ENCODE measurements at places on chromosomes 5 and 9.

DNA sequence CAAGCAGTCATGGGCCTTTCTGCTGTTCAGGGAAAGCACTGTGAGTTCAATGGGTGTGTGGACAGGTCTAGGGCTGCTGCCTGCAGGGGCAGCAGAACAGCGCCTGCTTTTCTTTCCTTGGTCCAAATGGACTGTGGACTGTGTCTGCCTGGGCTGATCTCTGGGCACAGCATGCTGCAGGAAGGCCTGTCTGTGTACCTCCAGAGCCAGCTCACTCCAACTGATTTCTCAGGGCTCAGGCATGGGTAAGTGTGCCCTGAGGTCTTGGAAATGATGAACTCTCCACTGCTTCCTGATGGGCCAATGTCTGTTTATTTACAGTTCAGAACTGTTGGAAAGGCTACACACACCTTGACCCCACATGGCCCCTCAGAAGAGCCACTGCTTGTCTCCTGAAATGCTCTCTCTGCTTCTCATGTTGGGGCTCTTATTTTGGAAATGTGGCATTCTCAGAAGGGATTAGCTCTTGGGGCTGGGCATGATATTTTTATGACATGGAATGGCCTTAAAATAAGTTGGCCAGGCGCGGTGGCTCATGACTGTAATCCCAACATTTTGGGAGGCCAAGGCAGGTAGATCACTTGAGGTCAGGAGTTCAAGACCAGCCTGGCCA is 27.0 kb downstream of the SLC22A4 start:
- no peak for DNase-seq

GRCh38 chr9:135662758-135663450 is at the start of gene LCN9:
Gene LCN9 (plus strand): TSS chr9:135663309. CDS start chr9:135663322, 13 bp downstream.
- no peak for DNase-seq

DNA sequence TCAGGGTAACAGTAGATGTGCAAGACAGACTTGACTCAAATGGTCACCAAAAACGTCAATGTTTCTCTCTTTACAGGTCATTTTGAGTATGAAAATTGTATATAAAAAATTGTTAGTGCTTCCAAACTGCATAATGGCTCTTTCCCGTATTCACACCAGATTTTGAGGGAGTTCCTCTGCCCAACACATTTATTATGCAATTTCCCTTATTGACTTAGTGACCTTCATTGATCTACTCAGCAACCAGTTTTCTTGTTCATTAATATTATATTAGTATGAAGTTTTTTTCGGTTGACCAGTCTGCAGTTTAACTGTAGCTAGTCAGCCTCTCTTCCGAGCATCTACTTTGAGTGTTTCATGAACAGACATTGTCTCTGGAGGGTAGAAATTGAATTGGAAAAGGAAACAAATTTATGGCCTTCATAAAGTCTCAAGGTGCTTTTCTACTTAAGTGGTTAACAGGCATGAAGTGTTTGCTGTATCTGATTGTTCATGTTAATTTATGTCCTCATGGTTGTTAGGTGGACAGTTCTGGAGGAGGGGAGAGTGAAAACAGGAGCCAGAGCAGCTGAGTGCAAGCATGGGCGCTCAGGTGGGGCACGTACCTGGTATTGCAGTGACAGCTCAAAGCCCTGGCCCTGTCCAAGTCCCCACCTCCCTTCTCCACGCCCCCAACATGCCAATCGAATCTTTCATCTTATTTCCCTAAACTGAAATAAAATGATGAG is 240.2 kb downstream of the RFK start:
- DNase-seq = no peak

DNA sequence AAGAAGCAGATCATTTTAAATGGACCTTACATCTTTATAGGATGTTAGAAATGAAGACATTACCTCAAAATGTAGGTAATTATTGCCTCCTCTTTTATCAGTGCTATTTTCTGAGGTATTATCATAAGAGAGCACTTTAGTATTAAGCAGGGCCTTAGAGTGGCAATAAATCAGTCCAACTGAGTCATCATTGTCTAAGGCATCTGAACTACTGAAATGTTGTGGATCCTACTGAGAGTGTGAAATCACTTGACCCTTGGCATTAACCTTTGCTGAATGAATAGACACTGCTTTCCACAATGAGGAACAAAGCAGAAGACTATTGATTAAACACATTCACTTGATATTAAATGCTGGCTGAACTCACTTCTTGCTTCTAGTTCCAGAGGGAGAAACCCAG is 224.6 kb upstream of the ARRDC3 start:
- no peak for DNase-seq

- no peak for DNase-seq
Observed at GRCh38 chr9:71683598-71684235, 84.6 kb downstream of the CEMIP2 start.

DNA sequence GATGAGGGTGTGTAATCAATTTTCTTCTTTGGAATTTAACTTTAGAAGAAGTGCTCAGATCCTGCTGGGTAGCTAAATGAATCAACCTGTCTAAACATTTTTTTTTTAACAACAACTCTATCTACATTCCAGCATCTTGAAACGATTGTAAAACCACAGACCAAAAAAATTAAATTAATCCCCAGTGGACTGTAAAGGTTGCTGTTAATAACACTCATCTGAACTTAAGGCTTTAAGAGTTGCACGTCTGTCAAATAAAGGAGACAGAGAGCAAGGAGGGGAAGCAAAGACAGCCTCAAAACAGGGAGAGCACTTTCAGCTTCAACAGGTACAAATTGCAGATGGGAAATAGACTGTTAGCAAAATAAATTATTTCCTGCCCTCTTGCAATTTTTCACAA is 548.5 kb downstream of the DTWD2 start:
- no peak for DNase-seq

GRCh38 chr5:61866930-61867329 is 439.1 kb upstream of the KIF2A start:
- no peak for DNase-seq

- no peak for DNase-seq
Observed at GRCh38 chr5:111937094-111937493, 180.1 kb upstream of the NREP start.

- DNase-seq = no peak
Observed at GRCh38 chr9:32672469-32672868, 37.0 kb upstream of the TAF1L start.

DNA sequence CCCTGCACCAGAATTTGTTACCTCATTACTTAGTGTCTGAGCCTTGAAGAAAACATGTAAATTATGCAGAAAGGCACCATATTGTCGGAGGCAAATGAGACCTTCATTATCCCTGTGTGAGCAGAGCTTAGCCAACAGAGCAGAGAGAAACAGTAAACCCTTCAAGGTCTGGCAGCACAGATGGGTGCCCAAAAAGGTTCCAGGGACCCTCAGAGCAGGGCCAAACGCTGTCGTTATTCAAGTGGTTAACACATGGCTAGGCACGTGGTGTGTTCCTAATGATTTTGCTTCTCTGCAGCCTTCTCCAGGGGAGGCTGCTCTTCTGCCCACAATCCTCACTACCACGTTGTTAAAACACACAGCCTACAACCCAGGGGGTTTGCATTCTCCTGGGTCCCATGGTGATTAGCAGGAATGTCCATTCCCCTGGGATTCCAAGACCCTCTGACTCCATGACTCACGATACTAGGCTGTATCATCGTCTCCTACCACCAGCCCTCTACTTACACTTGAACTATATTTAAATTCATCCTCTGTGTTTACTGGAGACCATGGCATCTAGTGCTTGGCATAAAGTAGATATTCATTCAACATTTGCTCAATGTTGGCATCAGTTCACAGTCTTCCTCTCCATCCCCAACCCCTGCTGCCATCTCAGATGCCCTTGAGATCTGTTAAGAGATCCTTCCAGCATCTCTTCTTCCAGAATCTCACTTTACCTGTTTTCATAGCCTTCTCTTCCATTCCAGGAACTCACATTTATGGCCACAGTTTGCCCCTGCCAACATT is 174.5 kb upstream of the RAD23B start:
- DNase-seq = peak; percentile 18

DNA sequence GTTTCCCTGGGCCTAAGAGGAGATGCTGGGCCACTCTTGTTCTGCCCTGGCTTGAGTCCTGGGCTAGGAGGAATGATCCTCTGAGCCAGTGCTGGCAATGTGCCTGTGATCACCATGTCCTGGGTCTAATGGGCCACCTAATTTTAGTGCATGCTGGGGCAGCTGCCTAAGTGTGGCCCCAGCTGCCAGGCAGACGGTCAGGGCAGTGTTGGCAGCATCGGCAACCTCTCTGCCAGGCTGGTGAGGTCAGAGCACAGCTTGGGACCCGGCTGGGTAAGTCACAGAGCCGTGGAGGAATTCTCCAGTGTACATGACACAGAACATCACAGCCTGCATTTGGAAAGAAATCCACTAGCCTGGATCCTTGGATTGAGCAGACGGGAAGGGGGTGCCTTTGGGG is 21.4 kb upstream of the PITX1 start:
- no peak for DNase-seq

DNA sequence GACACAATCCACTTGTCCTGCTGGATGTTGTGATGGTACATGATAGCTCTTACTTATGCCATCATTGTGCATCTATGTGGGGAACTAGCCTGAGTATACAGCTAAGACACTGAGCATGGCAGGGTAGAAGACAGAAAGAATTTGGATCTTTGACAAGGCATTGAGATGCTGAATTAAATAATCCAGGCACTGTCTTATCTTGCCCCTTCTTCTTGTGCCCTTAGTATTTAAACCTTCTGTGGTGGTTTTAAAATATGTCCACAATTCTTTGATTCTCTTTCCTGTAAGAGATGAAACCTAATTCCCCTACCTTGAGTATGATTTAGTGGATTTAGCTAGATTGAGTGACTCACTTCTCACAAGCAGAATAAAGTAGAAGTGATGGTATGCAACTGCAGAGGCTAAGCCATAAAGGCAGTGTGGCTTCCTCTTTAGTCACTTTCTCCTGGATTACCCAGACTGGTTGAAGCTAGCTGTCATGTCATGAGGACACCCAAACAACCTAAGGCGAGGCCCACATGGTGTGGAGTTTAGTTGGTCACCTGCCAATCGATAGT is 174.0 kb upstream of the NREP start:
- DNase-seq = no peak

DNA sequence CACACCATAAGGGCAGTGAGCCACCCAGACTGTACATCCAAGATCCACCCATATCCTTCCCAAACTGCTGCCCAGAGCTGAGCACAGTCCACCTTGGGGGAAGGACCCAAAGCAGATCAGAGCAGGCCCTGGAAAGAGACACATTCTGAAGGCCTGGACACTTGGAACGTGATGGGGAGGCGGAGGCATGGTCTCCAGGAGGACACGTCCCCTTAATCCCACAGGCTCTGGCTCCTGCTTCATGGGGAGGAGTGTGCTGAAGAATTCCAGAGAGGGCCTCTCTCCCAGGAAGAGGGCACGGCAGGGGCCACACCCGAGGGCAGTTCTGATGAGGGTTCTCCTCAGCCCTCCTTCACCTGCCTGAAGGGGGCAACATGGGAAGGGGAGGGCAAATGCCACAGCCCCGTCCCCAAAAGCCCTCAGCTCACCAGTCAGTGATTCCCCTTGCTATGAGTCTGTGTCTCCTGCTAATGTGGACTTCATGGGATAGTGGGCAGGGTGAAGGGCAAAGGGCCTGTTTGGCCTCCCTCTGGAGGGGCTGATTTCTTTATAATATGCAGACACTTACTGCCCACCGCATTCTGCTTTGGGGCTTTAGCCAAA is 276.8 kb downstream of the ENC1 start:
- no peak for DNase-seq

DNA sequence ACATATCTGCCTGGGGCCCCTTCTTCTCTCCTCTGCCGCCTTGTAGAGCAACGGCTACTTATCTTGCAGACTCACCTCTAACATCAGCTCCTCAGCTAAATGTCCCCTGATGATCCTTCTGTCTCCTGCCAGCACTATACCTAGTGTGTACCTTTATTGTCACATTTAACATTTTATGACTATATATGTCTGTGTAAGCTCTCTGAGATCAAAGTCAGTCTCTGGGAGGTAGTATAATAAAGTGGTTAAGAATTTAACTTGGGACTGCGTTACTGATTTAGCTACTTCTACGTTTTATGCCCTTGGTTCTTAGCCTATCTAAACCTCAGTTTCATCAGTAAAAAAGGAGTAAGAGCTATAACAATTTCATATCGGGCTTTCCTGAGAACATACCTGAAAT is 2.2 kb downstream of the TMED7 start:
- no peak for DNase-seq

DNA sequence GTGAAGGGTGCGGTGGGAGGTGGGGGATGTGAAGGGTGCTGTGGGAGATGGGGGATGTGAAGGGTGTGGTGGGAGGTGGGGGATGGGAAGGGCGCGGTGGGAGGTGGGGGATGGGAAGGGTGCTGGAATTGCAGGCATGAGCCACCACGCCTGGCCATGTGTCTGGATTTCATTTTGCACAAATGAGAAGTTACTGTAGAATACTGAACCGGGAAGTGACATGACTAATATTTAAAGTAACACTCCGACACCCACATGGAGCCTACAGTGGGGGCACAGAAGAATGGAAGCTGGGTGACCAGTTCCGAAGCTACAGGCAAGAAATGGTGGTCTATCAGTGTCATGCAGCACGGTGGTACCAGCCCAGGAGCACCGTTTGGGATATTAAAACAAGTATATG is 69.9 kb upstream of the SPTLC1 start:
- DNase-seq = no peak

DNA sequence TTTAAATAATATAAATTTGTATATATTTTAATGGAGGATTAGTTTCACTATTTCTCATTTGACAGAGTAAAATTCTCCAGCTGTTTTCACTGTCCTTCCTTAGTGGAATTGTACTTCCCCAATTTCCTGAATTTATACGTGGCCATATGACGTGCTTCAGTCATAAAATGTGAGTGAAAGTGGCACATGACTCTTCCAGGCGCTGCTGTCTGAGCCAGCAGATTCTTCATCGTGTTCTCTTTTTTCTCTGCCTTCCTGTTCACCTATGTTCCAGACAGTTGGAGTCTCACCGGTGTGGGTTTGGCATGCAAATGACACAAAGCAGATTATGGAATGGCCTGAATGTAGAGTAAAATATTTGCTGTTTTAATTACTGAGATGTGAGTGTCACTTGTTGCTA is 684.1 kb downstream of the SEMA5A start:
- peak; percentile 93 for DNase-seq

GRCh38 chr9:98031935-98032334 is 24.6 kb upstream of the NANS start:
- DNase-seq = no peak

DNA sequence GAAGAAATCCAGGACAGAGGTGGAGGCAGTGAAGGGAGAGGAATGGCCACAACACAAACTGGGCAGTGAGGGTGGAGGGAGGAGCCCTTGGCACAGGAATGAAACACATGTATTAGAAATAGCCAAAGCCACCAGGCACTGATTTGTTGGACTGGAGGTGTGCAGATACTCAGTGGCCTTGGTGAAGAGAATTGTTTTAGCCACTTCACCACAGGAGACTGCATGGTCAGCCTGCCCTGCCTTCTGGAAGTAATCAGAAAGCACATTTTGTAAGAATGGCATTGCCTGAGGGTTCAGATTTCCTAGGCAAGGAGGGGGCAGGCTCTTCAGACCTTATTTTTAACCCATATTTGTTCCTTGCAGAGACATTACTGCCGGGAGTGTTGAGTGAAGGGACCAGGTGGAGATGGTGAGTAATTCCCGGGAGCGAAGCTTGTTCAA is 2.2 kb downstream of the SGCD start:
- DNase-seq = no peak

- DNase-seq = no peak
Observed at GRCh38 chr5:77847129-77847460, 71.0 kb upstream of the TBCA start.
